ENCODE measurements at places on chromosomes 2 and 18.

DNA sequence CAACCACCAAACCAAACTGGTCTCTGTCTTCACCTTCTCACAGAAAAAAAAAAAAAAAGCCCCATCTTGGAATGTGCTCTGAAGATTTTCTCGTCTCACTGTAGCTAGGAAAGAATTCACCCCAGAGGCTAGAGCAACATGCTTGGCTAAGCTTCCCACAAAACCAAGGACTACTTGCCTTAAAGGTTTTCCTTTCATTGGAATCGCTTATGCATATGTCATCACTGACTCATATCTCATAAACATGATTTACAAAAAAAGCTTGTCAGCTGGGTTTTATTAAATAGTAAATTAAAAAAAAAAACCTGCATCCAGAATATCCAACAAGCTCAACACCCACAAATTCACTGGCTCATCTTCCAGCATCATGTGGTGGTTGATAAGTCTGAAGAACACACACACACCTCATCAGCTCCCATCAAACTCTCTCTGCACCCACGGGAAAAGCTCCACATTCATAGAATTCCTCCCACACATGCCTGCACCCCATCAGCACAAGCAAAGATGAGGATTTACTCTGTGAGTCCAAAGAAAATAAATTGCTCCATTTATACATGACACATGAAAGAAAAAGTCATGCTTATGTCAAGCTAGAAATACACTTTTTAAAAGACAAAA is 182.0 kb upstream of the TRIB2 start:
- no peak for DNase-seq

DNA sequence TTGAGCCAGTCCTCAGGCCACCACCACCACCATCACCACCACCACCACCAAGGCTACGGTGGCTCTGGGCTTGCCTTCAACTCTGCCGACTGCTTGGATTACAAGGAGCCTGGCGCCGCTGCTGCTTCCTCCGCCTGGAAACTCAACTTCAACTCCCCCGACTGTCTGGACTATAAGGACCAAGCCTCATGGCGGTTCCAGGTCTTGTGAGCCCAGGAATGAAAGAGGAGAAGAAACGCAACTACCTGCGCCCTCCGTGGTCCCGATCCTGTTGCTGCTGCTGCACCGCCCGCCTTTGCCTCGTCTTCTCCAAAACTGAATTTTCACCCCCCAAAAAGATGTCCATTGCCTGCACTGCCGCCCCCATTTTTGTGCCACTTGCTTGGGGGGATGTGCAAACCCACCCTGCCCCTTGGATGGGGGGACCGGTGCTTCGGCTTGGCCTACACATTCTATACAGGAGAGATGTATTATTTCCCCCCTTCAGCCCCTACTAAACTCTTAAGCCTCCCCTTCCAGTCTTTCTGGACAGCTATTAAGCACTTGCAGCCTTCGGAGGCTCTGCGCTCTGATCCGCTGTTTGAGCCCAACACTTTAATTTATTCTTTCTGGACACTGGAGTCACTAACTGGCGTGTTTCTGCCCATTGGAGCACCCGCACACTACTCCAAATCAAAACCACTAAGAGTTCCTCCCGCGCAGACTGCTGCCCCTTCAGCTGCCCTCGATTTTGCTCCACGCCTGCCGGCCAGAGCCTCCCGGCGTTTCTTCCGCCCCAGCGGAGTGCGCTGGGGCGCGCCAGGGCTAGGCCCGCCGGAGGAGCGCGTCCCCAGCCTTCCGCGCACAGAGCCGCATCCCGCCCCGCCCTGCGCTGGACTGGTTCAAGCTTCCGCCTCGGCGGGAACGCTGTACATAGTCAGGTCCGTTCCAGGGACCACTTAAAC is 5.7 kb downstream of the OTX1 start:
- peak; percentile 29 for DNase-seq

GRCh38 chr18:519019-519879 is 18.7 kb upstream of the COLEC12 start:
- peak; percentile 74 for DNase-seq

- DNase-seq, result no peak
Measured at GRCh38 chr2:196176142-196176738, 4.9 kb upstream of the STK17B start.

DNA sequence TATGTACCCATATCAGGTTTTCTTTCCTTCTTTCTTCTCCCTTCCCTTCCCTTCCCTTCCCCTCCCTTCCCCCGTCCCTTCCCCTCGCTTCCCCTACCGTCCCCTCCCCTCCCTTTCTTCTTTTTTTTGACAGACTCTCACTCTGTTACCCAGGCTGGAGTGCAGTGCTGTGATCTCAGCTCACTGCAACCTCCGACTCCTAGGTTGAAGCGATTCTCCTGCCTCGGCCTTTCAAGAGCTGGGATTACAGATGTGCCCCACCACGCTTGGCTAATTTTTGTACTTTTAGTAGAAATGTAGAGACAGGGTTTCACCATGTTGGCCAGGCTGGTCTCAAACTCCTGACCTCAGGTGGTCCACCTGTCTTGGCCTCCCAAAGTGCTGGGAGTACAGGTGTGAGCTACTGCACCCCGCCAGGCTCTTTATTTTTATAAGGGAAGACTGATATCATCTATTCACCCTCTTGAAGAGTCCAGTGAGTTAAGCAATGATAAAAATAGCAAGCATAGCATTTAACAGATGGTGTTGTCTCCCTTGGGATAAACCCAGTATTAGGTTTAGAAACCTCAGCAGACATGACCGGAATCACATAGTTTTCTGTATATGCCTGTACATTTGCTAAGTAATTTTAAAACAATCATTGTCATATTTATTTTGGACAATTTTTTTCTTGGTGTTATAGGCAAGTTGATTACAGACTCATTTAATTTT is 888.4 kb downstream of the TRIB2 start:
- no peak for DNase-seq

DNA sequence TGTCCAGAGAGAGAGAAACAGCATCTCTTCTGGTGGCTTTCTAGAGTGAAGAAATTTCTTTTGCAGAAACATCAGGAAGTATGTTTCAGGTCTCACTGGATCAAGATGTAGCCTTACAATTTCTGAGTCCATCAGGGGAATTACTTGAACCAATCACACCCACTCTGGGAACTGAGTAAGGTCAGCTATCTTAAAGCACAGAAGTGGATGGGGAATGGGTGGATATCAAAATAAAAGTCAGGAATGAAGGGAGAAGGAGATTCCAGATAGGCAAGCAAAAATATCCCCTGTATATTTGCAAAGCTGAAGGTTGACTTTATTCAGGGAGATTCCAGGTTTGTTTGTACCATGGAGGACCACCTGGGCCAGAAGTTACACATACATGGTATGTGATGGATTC is 188.0 kb downstream of the CYRIA start:
- DNase-seq, result no peak
